ENCODE measurements at places on chromosomes 13 and 19.

GRCh38 chr13:52978989-52979388, 49.6 kb upstream of the OLFM4 start:
- DNase-seq, result no peak

DNA sequence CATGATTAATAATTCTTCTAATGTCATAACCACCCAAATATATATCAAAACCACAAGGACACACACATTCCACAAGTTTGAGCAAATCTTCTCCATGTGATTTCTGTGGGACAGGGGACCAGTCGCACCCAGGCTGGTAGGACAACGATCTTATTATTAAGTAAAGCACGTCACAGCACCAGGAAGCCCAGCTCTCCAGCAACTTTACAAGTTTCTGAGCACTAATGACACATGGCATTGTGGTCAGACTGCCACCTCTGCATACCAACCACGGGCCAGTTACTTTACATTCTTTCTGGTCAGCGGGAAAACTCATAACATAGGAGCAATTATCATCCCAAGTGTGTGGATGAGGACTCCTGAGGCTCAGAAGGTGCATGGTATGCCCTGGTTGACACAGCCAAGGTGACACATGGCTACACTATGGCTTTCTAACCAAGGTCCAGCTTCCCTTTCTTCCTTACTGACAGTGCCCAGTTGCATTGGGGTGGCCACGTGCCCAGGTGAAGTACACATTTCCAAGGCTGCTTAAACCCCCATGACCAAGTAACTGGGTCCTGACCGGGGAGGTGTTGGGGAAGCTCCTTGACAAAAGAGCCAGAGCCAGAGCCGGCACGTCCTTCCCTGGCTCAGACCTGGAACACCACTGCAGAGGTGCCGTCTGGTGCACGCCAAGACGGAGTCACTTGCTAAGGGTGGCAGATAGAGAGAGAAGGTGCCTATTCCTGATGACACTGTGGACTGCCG, 27.4 kb downstream of the LATS2 start:
- DNase-seq, result no peak

GRCh38 chr13:103730407-103730806, 664.2 kb upstream of the SLC10A2 start:
- DNase-seq, result no peak

GRCh38 chr19:14530005-14530348, 583 bp downstream of the TECR start:
- no peak for DNase-seq

- peak; percentile 83 for DNase-seq
Observed at GRCh38 chr19:44927746-44928145, 13.3 kb downstream of the APOC1 start.

DNA sequence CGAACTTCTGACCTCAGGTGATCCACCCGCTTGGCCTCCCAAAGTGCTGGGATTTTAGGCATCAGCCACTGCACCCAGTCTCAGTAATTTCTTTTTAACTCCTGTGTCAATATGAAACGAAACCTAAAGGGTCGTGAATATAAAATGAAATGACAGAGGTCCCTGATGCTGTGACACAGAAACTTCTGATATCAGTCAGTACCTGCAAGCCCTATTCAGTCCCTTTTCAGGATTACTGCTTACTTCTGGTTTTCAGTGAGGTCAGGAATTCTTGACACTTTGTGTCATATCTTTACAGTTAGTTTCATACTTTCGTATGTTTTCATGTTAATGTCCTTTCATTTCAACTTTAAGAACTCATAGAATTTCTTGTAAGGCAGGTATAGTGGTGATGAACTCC, 58.7 kb downstream of the RNF17 start:
- no peak for DNase-seq

- no peak for DNase-seq
Observed at GRCh38 chr13:31184981-31185645, 14.7 kb upstream of the B3GLCT start.

GRCh38 chr13:32150794-32151193, 119.2 kb downstream of the FRY start:
- no peak for DNase-seq
